HS-27A (cell line): ENCODE measurements at places on chromosomes 1 and 21.

GRCh38 chr1:52663716-52664115, 30.7 kb downstream of the SHISAL2A start:
- DNase-seq = no peak

- DNase-seq = no peak
These were observed 13.9 kb downstream of the PHLDA3 start for GRCh38 chr1:201455098-201455497.

- DNase-seq = no peak
These were observed 842 bp downstream of the LENEP start for GRCh38 chr1:154994269-154994587.

DNA sequence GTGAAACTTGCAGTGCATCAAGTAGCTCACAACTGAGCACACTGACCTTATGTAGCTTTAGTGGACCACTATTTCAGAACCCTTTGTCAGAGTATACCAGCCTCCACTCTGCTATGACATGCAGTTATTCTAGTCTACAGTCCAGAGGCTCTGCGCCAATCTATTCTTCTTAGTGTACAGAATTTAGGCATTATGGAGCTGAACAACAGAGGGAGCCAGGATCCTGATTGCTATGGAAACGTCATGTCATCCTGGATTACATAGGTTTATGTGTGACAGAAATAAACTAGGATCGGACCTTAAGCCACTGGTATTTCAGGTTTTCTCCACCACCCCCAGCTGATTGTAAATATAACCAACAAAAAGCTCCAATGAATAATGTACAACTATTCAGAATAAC, 48.1 kb upstream of the EEIG2 start:
- DNase-seq = no peak

GRCh38 chr1:218346391-218347204, 1.5 kb downstream of the TGFB2 start:
- no peak for DNase-seq

DNA sequence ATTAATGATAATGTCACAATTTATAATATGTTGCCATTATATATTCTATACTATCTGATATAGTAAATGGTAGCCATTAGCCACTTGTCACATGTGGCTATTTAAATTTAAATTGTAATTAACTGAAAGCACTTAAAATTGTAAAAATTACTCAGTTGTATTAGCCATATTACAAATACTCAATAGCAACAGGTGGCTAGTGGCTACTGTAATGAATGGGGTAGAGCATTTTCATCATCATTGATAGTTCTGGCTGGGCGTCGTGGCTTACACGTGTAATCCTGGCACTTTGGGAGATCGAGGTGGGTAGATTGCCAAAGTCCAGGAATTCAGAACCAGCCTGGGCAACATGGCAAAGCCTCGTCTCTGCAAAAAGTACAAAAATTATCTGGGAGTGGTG, 16.5 kb downstream of the ZBTB37 start:
- DNase-seq = no peak

- DNase-seq = no peak
These were observed 6.6 kb downstream of the MR1 start for GRCh38 chr1:181040284-181040865.

DNA sequence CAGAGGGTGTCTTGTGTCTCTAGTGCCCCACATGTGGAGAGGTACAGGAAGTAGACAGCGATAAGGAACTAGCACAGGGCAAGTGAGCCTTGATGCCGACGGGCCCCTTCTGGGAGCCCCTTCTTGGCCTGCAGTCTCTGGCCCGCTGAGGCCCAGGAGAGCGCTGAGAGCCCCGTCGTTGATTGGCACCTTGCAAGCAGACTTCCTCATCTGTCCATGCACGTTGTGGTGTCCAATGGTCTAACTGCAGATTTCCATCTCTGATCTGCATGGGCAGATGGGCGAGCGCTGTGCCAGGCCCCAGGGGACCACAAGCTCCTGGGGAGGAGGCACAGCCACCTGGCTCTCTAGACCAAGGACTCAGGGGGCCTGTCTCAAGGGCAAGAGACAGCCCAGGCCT, 32.4 kb downstream of the PLEKHA6 start:
- no peak for DNase-seq

- DNase-seq = no peak
These were observed 61.3 kb downstream of the B3GALNT2 start for GRCh38 chr1:235442788-235443429.

DNA sequence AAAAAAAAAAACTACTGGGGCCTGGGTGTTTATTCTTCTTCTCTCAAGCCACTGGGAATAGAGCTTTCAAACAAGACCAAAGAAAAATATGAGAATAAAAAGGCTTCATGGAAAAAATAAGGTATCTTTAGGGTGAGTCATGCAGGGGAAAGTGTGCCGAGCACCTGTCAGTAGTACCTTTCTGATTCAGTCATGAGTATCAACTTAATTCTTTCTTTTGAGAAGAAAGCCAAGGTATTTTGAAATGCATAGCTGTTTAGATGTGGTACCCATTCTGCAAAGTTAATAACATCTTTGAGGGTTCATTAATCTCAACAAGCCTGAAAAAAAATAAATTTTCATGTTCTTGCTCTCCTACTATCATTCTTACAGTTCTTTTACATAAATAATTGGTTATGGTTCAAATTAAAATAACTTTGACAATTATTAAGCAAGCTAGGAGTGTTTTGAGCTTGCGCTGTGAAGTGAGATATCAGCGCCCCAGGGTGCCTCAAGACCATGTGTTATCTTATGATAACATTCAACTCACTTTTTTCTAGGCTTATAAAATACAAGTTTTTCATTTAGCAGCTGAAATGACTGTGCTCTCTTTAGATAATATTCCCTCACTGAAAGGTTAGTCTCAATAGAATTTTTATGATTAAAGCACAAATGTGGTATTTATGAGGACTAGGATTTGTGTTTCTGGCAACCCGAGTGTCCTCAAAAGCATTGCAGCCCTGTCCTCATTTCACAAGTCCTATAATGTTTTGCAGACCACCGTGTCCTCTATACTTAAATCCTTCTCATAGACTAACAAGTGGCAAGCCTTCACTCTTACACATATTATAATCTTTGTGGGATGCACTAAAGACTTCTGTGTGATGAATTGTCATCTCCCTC, 138.6 kb downstream of the SLC44A5 start:
- no peak for DNase-seq

GRCh38 chr1:148318123-148318903, 164.8 kb downstream of the PPIAL4G start:
- no peak for DNase-seq

DNA sequence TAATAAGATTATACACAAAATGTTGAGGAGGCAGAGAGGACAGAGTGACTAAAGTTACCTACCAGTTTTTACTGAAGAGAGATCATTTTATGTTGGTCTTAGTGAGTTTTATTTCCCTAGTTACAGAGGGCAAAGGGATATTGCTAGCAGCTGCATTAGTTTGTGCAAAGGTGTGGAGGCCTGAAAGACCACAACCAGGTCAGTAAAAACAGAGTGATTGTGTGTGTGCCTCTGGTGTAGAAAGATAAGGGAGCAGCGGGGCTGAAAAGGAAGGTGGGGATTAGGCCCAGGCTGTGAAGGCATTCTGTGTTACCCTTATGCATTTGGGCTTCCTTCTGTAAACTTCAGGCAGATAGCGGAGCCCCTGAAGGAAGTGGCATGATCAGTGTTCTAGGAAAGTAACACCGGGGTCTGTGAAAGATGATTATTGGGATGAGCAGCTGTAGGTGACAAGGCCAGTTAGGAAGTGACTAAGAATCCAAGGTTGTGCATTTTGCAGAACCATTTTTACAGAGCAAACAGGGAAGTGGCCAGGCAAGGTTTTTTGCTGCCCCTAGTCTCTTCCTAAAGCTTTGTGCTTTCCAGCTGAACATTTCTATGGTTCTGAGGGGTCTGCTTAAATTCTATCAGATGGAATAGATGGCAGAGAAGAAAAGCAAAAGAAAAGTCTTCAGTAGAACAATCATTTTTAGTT, 3.7 kb downstream of the GADD45A start:
- no peak for DNase-seq

DNA sequence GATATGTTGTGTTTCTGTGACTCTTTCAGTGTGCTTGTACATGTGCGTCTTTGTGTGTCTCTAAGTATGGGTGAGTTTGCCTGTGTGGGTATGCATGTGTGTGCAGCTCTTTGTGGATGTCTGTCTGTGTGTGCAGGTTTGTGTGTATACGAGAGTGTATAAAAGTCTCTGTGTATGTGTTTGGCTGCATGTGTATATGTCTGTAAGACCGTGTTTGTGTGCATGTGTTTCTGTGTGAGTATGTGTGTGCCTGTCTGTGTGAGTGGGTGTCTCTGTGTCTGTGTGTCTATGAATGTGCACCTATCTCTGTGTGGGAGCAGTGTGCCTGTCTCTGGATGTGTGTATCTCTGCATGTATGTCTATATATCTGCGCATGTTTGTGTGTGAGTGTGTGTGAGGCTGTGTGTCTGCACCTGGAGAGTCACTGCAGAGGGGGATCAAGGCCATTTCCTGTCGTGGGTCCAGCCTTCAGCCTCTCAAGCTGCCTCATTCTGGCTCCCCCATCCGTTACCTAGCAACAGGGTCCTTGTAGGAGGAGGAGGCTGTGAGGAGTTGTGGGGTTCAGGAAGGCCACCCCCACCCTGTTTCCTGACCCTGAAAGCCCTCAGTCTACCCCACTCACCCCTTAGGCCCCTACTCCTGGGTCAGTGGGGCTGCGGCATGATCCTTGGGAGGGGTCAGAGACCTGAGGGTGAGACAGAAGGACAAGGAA, 10.4 kb downstream of the FGR start:
- no peak for DNase-seq

- no peak for DNase-seq
These were observed 14.0 kb upstream of the FAAP20 start for GRCh38 chr1:2208309-2209239.

GRCh38 chr1:18037651-18038050, 69.9 kb upstream of the IGSF21 start:
- DNase-seq = no peak

- DNase-seq = no peak
These were observed 67.6 kb upstream of the ST6GALNAC5 start for GRCh38 chr1:76799700-76800099.

DNA sequence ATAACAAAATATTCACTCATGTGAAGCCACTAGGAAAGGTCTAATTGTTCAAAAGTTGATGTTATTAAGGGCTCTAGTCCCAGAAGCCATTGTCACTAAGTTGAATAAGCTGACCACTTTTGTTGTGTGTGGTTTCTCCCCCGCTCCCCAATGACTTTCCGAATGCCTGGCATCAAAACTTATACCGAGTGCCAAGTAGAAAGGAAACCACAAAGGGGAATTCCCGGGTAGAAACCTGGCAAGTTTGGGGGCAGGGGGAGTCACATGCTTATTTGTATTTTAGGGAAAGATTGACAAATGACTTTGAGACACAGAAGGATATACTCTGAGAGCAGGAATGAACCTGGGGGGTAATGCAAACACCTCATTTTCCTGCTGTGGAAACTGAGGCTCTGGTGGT, 154.1 kb downstream of the TGFBR3 start:
- DNase-seq = no peak
